Keratinocyte (primary cell): ENCODE measurements at places on chromosomes 6 and 20. TPM values are rescaled to one million over a fixed set of nuclear protein-coding genes. Genes with fewer than 3 reads are reported as not detected.

DNA sequence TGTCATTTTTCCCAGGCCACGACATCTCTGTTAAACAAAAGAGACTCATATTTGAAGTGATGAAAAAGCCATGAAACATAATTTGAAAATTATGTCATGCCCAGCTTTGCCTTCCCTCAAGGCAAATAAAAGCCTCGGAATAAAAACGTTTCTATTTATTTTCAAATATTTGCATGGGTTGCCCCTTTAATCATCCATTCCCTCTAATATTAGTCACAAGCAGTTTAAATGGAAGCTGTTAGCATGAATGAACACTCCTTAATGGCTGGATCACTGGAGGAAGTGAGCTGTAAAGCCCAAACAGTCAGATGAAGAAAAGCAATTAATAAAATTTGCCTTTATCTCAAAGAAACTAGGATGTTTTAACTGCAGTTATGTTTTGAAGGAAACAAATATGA, 69.3 kb upstream of the STMND1 start:
- no peaks in the 10 kb centered on the region for H3K27me3 ChIP-seq
- peak overlapping the region; percentile 83 for H3K27ac ChIP-seq
- no peak overlapping the region for H3K4me3 ChIP-seq
- H3K36me3 ChIP-seq = no peaks in the 10 kb centered on the region
- DNase-seq = peak; percentile 60
- peaks cover 15% of the 10 kb centered on the region for H3K4me1 ChIP-seq

DNA sequence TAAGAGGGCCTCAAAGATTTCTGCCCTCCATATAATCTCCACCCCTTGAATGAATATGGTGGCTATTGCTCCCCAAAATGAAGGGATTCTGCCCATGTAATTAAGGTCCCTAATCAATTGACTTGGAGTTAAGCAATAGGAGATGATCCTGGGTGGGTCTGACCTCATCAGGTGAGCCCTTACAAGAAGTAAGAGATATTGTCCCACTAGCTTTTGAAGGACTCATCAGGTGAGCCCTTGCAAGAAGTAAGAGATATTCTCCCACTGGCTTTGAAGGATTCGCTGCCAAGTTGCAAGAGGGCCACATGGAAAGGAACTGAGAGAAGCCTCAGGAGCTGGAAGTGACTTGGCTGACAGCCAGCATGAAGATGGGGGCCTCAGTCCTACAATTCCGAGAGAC, 103.4 kb downstream of the BMP7 start:
- peaks cover 9% of the 10 kb centered on the region for H3K27me3 ChIP-seq
- no peak overlapping the region for H3K27ac ChIP-seq
- H3K4me3 ChIP-seq = no peak overlapping the region
- no peak for DNase-seq
- H3K4me1 ChIP-seq = no peaks in the 10 kb centered on the region

DNA sequence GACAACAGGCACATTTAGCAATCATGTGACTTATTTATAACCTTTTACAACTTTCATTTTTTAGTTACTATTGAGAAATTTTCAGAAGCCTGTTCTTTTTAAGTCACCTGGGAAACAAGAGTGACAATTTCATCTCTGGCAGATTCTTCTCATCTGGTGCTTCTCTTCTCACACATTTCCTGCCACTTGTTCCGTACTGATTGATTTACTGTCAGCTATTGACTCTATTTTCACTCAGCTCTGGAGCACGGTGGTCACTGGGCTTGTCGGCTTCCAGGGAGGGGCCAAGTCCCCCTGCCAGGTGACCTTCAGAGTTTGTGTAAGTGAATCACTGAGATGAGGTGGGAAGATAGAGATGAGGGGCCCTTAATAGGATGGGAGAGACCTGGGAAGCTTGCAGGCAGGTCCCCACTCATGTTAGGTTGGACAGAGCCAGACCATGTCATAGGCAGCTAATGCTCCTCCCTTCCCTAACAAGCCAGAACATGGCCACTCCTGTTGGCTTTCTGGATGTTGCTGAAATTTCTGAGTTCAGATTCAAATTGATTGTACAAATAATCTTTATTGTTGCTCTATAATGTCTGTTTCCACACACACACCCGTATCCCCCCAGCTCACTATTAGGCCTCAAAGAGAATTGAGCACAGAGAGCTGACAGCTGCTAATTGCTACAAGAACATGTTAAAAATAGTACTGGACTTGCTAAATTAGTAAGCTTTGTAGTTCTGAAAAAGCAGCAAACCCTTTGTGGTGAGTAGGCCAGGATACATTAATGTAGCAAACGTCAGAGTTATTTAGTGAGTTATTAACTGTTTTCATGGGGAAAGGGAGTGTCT, 13.3 kb downstream of the DUSP22 start:
- no peaks in the 10 kb centered on the region for H3K27me3 ChIP-seq
- H3K27ac ChIP-seq = no peak overlapping the region

GRCh38 chr6:160279850-160280249, 21.2 kb upstream of the SLC22A2 start:
- no peaks in the 10 kb centered on the region for H3K36me3 ChIP-seq
- H3K27me3 ChIP-seq = no peaks in the 10 kb centered on the region
- H3K4me3 ChIP-seq = no peak overlapping the region
- peak overlapping the region; percentile 37 for H3K27ac ChIP-seq
- peak; percentile 57 for DNase-seq

GRCh38 chr6:157517601-157518359, 136.8 kb downstream of the ZDHHC14 start:
- H3K27me3 ChIP-seq = no peaks in the 10 kb centered on the region
- no peak overlapping the region for H3K4me3 ChIP-seq
- DNase-seq = no peak
- no peaks in the 10 kb centered on the region for H3K36me3 ChIP-seq

GRCh38 chr6:141307309-141307998, 825.3 kb upstream of the GJE1 start:
- no peaks in the 10 kb centered on the region for H3K4me1 ChIP-seq
- no peaks in the 10 kb centered on the region for H3K27me3 ChIP-seq
- DNase-seq = no peak
- no peak overlapping the region for H3K4me3 ChIP-seq
- H3K27ac ChIP-seq = no peak overlapping the region
- no peaks in the 10 kb centered on the region for H3K36me3 ChIP-seq

DNA sequence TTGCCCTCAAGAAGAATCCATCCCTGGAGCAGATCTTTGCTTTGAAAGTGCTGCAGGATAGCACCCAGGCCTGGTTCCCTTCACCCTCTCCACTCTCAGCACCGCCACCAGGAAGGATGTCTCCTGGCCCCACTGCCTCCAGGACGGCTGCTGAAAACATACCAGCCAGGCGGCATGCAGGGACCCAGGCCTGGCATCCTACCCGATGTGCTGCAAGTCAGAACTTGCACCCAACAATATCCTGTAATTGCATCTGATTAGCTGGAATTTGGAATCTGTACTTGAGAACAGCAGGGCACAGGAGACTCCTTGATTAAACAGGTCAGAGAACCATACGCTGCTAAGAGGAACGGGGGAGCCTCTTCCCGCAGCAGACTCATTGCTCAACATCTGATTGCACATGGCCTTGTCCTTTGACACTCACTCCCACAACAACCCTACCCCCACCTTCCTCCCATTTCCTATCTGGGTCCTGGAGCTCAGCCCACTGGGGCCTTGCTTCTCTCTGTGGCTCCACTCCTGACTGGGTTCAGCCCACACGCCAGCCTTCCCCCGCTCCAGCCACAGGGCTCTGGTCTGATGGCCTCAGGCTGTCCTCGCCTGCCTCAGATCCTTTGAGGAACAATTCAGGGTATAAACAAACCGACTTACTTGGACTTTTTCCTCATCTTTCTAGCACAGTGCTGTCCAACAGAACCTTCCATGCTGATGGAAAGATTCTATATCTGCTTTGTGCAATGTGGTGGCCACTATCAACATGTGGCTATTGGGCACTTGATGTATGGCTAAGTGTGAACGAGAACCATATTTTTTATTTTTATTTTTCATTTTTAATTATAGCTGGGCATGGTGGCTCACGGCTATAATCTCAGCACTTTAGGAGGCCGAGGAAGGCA, 78.0 kb downstream of the FGD2 start:
- no peaks in the 10 kb centered on the region for H3K27me3 ChIP-seq
- H3K4me3 ChIP-seq = no peak overlapping the region
- peaks cover 10% of the 10 kb centered on the region for H3K4me1 ChIP-seq
- DNase-seq = no peak
- peak overlapping the region; percentile 28 for H3K27ac ChIP-seq

DNA sequence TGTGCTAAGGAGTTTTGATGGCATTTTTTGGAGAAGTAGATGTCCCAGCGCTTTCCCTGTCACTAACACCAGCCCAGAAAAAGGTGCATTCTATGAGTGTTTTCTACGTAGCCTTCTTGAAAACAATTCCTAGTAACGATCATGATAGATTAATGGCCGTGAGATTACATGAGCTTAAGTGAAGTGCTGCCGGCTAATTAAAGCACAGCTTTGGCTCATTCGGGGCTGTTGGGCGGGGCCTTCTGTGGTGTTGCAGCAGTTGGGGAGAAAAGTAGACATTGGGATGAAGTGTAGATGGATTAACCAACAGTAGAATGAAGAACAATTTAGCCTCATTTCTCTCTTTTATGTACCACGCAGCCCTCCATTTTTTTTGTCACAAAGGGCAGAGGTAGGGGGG, 20.8 kb upstream of the TRAF3IP2 start:
- H3K27me3 ChIP-seq = no peaks in the 10 kb centered on the region
- DNase-seq = no peak
- H3K4me1 ChIP-seq = peaks cover 37% of the 10 kb centered on the region
- peak overlapping the region; percentile 49 for H3K4me3 ChIP-seq
- no peaks in the 10 kb centered on the region for H3K36me3 ChIP-seq
- H3K27ac ChIP-seq = no peak overlapping the region

DNA sequence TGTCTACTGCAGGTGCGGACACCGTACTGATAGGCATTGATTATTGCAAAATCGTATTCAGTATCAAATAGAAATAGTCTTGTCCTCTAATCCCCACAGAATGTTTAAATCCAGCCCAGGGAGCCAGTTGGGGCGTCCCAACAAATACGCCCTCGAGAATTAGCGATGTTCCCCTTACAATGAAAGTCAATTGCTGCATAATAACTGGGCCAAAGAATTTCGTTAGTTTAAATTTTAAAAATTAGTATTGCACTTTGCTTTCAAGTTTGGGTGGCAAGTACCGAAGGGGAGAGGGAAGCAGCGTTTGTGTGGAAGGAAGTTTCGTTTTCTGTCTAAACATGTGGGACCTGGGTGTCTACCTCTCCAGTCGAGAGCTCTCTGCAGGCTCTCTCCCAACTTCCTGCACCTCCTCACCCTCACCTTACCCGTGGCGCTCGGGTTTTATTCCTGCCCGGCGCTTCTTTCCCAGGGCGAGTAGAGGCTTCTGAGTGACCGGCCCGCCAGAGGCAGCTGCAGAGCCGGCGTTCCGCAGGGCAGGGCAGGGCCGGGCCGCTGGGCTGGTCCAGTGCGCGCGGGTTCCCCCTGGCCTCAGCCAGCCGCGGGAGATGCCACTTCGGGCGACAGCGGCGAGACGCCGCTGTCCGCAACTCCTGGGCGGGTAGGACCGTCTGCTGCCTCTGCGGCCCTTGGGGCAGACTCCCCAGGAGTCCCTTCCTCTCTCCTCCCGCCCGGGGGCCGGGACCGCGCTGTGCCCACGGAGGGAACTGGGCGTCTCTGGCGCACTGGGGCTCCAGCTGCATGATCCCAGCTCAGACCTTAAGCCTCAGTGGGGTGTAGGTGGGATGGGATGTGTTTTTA, 862 bp upstream of the TFAP2C start:
- DNase-seq = no peak
- H3K36me3 ChIP-seq = no peaks in the 10 kb centered on the region
- H3K4me1 ChIP-seq = peaks cover 22% of the 10 kb centered on the region
- H3K4me3 ChIP-seq = peak overlapping the region; percentile 97

DNA sequence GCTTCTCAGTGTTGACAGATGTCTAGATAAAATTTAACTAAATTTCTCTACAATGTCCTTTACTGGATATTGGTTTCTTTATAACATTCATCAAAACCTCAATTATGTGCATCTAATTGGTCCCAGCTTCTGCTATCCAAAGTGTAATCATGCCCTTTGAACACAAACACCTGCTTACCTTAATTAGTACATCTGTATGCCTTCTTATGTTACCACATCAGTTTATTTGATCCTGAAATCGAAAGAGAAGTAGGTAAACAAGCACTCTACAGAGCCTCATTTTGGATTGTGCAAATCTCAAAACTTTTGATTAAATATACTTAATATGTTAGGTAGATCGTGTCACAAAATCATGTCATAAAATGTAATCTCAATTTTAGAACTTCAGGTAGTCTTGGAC, 36.5 kb downstream of the TAB2 start:
- H3K4me1 ChIP-seq = no peaks in the 10 kb centered on the region
- H3K27me3 ChIP-seq = no peaks in the 10 kb centered on the region
- H3K36me3 ChIP-seq = peaks cover 1% of the 10 kb centered on the region

DNA sequence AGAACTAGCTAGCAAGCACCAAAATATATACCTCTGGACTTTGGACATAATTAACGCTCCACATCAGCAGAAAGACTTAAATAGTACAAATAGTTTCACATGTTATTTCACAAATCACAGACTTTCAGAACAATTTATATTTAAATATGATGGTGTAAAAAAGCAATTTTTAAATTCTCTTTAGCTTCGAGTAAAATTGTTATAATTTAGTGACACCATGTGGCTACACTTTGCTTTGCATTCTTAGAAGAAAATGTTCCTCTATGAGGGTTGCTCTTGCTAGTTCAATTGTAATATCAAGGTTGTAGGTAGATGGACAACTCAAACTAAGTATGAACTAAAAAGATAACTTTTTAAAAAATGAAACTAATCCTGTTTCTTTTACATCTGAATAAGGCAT, 69.0 kb downstream of the BTBD9 start:
- no peak for DNase-seq
- H3K4me3 ChIP-seq = no peak overlapping the region
- no peaks in the 10 kb centered on the region for H3K27me3 ChIP-seq
- H3K27ac ChIP-seq = no peak overlapping the region

- no peak overlapping the region for H3K4me3 ChIP-seq
- no peaks in the 10 kb centered on the region for H3K4me1 ChIP-seq
- no peaks in the 10 kb centered on the region for H3K27me3 ChIP-seq
- no peaks in the 10 kb centered on the region for H3K36me3 ChIP-seq
- H3K27ac ChIP-seq = no peak overlapping the region
- no peak for DNase-seq
These were observed 13.5 kb downstream of the USP45 start for GRCh38 chr6:99501762-99502161.

The FERMT1 gene
- polyA plus RNA-seq = 68.4 to 312 TPM (median 134 TPM) in 3 replicates

The ADGRB3 gene
- not detected in 3 replicates for polyA plus RNA-seq

The COL9A3 gene
- polyA plus RNA-seq = 2.7 to 4.8 TPM (median 3.6 TPM) in 3 replicates

The TFAP2A gene
- 25.5 to 30.2 TPM (median 27.7 TPM) in 3 replicates for polyA plus RNA-seq

The GRM1 gene
- polyA plus RNA-seq = 0.01 TPM in 1 of 3 replicates, not detected in the others
